ENCODE measurements at places on chromosomes 2 and 18. TPM values are rescaled to one million over a fixed set of nuclear protein-coding genes. Genes with fewer than 3 reads are reported as not detected.

The ANKRD62 gene
- total RNA-seq = 0.30 TPM

The ARMC9 gene
- total RNA-seq = 56.9 TPM

The CIB4 gene
- not detected for total RNA-seq

The CFAP65 gene
- 0.26 TPM for total RNA-seq

The IL36B gene
- not detected for total RNA-seq

The HOXD12 gene
- total RNA-seq = not detected

The LRRFIP1 gene
- 228 TPM for total RNA-seq

The CCDC195 gene
- total RNA-seq = not detected

The CDH19 gene
- 1.4 TPM for total RNA-seq

The CCDC74B gene
- 4.3 TPM for total RNA-seq

The TMBIM1 gene
- 290 TPM for total RNA-seq

The SERPINB3 gene
- total RNA-seq = not detected

The MLPH gene
- total RNA-seq = 464 TPM

The MYL12B gene
- 377 TPM for total RNA-seq

The SAG gene
- not detected for total RNA-seq

The C2orf66 gene
- total RNA-seq = not detected

The ASB18 gene
- not detected for total RNA-seq

The PFN4 gene
- total RNA-seq = not detected

The MATN3 gene
- 1.0 TPM for total RNA-seq

The ALLC gene
- not detected for total RNA-seq

The GCKR gene
- total RNA-seq = not detected

The KIAA2012 gene
- 0.74 TPM for total RNA-seq

The LIMS4 gene
- not detected for total RNA-seq

The ITGB6 gene
- 54.5 TPM for total RNA-seq

The CD207 gene
- not detected for total RNA-seq

The RAB10 gene
- total RNA-seq = 85.4 TPM

The CYTIP gene
- 32.2 TPM for total RNA-seq

The DUSP2 gene
- total RNA-seq = 11.4 TPM

The FRZB gene
- 4.0 TPM for total RNA-seq

The RAB27B gene
- total RNA-seq = 17.6 TPM

The FBLN7 gene
- total RNA-seq = 4.0 TPM

The PIAS2 gene
- 33.2 TPM for total RNA-seq

The SNTG2 gene
- total RNA-seq = 1.1 TPM

The AP1S3 gene
- total RNA-seq = 10.5 TPM

The MYL1 gene
- total RNA-seq = not detected

The CMPK2 gene
- 22.0 TPM for total RNA-seq

The PTMA gene
- 896 TPM for total RNA-seq

The ABCG5 gene
- not detected for total RNA-seq

The ACMSD gene
- not detected for total RNA-seq

The RAPH1 gene
- 55.5 TPM for total RNA-seq

The NPPC gene
- total RNA-seq = not detected

All from upper lobe of left lung (tissue), 6 donors.